ENCODE measurements at places on chromosomes 13 and 19.

DNA sequence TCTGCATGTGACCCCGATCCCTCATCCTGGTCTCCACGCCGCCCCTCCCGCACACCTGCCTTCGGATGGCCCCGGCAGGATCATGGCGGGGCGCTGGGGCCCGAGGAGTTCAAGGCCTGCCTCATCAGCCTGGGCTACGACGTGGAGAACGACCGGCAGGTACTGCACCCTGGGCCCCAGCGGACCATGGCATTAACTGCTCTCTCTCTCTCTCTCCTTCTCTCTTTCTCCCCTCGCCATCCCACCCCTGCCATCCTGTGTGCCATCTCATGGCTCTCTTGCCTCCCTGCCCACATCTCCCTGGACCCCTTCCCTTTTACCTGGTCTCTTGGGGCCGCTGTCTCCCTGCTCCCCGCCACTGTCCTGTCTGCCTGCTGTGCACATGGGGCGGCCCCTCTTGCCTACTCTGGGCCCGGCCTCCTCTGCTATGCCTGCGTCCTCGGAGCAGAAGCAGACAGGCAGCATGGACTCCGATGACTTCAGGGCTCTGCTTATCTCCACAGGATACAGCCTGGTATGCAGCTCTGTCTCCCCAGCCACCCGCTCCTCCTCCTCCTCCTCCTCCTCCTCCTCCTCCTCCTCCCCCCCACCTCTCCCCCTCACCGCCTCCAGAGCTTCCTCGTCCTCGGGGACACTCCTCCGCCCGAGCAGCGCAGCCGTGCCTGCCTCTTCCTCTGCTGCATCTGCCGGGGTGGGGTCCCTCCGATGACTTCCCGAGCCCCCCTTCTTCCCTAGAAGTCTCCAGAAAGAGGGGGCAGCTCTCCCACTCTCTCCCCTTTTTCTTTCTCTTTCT lies 16.2 kb downstream of the CAPN12 start:
- DNase-seq: no peak

DNA sequence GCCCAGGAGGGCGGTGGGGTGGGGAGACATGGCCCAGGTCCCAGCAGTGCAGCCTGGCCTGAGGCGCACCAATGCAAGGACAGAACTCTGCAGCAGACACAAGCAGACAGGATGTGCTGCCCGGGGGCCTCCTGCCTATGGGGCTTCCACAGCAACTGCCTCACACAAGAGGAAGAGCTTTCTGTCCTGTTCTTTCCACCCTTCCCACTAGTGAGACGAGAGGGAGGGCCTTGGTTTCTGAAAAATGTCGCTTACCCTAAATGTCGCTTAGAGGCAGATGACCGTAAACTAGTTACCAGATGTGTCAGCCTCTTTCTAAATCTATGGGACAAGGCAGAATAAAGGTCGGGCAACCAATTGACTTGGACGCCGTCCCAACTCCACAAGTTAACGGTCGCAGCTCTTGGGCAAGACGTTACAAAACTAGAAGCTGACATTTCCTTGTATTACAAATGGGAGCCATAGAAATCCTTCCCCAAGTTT lies at the start of gene LAIR1:
LAIR1 (minus strand) TSS at position 157 of the 483 bp plus-strand sequence; CDS start at position 30, 127 bp downstream.
- DNase-seq: no peak

DNA sequence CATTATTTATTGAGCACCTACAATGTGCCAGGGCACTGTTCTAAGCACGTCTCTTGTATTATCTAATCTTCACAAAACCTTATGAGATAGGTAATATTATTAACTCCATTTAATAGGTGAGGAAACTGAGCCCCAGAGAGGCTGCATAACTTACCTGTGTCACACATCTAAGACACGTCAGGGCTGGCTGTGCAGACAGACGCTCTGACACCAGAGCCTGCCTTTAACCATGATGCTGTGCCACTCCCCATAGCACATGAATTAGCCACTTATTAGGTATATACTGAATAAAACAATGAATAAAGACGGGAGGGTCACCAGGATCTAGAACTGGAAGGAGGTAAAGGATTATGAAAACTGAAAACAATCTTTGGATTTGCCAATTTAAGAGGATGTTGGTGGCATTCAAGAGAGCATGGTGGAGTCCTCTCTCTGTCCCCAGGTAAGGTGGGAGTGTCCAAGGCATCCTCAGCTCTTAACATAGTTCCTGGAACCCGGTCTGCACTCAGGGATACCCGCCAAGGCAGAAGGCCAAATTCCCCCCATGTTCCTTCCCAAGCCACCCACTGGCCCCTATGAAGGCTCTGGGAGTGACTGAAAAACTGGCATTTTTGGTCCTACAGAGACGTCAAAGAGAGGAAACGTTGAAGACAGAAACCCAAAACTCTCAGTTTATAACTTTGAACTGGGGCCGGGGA lies 479.7 kb downstream of the FOXO1 start:
- no peak for DNase-seq

DNA sequence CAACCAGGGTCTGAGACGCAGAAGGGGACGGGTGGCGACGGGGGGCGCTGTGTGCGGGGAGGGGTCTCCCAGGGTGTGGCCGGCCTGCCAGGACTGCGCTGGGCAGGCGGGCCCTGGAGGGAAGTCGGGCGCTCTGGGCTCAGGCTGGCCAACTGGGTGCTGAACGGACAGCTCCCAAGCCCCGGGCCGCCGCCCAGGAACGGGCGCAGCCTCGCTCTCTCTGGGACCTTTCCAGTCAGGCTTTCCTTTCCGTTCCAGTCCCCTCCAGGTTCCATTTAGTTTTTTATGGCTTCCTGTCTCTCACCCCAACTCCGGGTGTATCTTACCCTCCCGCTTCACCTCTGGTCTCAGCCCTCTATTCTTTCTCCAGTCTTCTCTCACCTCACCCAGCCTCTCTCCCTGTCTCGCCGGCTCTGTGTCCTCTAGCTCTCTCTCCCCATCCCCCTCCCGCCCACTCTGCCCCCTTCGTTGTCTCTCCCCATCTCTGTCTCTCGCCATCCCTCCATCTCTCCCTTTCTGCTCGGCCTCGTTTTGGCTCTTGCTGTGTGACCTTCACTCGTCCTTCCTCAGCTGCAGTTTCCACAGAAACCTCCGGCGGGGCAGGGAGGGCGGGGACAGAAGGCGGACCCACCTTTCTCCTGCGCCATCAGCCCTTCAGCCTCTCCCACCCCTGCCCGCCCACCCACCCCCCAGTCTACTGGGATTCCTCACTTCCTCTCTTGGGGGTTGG lies 3.3 kb upstream of the ATP1A3 start:
- no peak for DNase-seq

DNA sequence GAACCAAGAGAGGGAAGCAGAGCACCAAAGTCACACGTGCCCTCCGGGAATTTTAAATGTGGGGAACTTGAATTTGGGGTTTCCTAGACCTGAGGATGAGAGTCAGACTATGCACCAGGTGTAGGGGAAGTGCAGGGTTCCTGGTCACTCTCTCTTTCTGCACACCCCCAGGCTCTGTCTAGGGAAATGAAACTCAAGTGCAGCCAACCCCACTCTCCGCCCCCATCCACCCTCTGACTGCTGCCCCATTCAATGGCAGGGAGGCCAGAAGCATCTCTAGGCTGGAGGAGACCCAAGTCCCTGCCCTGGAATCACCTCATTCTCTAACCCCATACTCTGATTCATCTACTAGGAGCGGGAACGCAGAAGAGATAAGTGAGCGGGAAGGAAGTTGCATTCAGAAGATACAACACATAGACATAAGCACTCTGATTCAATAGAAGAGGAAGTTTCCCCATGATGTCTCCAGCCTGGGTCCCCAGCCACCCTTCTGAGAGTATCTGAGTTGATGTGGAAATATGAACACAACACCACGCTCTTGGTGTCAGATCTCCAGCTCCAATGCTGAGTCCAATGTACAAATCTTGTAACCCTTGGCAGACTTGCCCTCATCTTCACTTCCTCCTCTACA lies 4.7 kb upstream of the SIGLEC14 start:
- DNase-seq: no peak

- no peak for DNase-seq
Observed at GRCh38 chr19:28605501-28606268, 607.3 kb downstream of the UQCRFS1 start.

- DNase-seq: no peak
Observed at GRCh38 chr13:114144606-114145244, 12.3 kb upstream of the RASA3 start.

- no peak for DNase-seq
Observed at GRCh38 chr13:33723365-33723764, 94.6 kb upstream of the RFC3 start.
